MG63 (cell line): ENCODE measurements at places on chromosomes 6 and 20.

GRCh38 chr6:155235087-155235486 is 28.7 kb upstream of the CLDN20 start:
- no peak for DNase-seq

DNA sequence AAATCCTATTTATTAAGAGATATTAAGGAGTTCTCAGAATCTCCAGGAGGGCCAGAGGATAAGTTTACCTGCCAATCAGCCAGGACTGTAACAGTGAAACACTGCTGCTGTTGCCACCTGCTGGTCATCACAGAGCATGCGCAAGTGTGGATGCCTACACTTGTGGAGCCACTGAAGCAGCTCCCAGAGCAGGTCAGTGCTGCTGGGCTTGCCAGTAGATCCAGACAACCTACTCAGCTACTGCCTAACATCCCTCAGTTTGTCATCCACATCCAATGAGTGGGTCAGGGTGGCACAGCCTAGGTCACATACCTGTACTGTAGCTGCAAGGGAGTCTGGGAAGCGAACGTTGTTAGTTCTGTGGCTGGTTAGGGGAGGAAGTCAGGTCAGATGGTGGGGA is 18.3 kb upstream of the NHSL1 start:
- peak; percentile 53 for DNase-seq

DNA sequence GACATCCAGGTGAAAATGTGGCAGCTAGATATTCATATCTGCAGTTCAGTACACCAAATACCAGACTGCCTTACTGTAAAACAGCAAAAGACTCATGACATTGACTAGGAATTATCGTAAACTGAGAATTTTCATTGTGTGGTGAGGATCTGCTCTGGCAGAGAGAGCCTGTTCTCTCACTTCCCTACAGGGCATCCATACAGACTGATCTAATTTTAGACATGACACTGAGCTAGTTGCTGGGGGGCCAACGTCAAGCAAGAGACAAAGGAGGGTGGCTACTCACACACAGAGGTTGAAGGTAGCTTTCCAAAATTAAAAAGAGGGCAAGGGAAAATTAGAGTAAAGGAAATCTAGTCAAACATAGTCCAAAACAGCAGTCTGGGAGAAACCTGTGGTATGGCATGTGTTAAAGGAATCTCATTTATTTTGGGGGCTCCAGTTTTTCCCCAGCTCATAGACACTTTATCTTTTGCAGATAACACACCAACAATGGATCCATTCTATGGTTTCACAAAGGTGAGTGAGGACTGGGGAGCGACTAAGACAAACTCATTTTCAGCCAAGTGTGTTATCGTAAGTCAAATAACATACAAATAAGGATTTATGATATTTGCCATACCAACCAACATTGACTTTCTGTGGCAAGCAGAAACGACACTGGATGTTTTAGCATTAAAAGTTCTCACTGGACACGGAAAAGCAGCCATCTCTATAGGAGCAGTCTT is 36.6 kb upstream of the NHSL1 start:
- no peak for DNase-seq

- no peak for DNase-seq
These were observed 40.6 kb downstream of the NOL7 start for GRCh38 chr6:13655700-13656099.

- peak; percentile 65 for DNase-seq
These were observed 17.9 kb upstream of the PRDM13 start for GRCh38 chr6:99588618-99589289.

DNA sequence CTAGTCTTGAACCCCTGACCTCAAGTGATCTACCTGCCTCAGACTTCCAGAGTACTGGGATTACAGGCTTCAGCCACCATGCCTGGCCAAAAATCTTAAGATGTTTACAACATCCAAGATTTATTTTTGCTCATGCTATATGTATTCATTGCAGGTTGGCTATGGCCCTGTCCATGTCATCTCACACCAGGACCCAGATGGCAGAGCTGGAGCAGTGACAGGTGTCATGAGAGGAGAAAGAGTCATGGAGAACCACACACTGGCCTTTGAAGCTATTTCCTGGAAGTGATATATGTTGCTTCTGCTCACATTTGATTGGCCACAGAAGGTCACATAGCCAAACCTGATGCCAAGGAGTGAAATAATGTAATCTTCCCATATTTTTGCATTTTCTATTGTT is 13.8 kb upstream of the DDR1 start:
- DNase-seq: no peak

DNA sequence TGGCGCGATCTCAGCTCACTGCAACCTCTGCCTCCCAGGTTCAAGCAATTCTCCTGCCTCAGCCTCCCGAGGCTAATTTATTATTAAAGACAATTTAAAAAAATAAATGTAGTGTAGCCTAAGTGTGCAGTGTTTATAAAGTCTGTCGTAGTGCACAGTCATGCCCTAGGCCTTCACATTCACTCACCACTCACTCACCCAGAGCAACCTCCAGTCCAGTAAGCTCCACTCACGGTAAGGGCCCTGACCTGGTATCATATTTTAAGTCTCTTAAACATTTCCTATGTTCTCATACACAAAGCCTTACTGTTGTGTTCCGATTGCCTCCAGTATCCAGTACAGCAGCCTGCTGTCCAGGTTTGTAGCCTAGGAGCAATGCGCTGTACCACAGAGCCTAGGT is 168.2 kb upstream of the FOXQ1 start:
- peak; percentile 24 for DNase-seq

DNA sequence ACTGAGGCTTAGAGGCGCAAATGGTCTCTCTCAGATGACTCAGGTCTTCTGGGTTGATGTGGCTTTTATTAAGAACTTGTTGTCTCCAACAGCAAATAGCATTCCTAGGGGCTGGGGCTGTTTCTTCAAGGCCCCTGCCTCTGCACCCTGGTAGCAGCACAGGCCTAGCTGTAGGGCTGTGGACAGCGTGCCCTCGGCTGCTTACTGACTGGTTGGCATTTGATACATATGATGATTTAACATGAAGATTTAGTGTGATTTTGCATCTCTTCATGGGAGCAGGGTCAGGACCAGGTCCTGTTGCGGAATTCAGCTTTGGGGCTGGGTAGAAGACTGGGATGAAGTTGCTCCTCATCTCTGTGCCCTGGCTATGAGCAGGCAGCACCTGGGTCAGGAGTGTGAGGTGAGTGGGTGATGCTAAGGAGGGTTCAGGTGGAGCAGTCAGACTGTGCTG is 24.3 kb upstream of the IER3 start:
- DNase-seq: no peak

DNA sequence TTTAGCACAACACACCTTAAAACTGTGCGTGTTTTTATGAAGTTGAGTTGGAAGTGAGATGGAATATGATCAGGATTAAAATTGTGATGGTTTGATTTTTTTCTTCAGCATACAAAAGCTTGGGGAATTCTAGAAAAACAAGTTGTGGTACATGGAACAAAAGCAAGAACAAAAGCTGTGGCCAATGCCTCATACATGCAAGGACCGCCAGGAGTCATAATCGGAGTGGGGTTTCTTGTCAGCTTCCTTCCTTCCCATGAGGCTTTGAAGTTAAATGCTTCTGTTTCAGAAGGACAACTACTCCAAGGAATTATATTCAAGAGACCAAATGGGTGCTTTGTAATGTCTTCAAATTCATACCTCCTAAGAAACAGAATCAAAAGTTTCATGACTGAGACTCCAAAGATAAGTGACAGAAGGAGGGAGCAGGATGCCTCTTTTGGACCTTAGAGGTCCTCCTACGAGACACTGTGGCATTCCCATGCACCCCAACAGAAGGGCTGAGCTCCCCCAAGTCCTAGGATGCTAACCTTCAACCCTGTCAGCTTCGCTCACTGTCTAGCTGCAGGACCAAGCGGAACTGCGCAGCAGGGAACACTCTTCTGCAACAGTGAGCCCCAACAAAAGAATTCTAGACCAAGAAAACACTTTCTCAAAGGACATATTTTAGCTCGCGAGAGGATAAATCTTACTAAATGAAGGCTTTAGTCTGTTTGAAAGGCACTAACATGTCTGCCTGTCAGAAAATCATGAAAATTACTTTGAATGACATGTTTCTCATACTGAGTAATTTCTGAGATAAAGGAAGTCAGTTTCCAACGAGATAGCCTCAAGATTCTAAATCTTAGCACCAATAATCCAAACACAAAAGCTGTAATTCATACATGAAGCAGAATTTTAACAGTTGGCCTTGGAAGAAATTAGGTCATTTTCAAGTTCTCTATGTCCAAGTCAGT is 108.5 kb upstream of the NHSL1 start:
- no peak for DNase-seq

DNA sequence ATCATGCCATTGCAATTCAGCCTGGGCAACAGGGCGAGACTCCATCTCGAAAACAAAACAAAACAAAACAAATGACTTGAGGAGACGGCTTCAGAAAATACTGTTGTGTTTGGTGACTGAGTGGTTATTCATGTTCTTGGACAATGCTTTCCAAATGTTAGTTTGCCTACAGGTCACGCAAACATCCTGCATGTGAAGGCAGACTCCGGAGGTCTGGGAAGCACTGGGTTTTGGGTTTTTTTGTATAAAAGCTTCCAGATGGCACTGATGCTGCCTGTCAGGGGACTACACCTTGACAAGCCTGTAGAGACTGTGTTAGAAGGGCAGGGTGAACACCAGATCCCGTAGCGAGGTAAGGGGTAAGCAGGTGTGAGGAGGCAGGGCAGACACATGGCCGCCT is 81.7 kb downstream of the THBS2 start:
- DNase-seq: peak; percentile 74

GRCh38 chr20:33689973-33690372 is 3.8 kb upstream of the E2F1 start:
- peak; percentile 42 for DNase-seq

- DNase-seq: no peak
These were observed 121.9 kb downstream of the CFAP61 start for GRCh38 chr20:20174089-20174835.

DNA sequence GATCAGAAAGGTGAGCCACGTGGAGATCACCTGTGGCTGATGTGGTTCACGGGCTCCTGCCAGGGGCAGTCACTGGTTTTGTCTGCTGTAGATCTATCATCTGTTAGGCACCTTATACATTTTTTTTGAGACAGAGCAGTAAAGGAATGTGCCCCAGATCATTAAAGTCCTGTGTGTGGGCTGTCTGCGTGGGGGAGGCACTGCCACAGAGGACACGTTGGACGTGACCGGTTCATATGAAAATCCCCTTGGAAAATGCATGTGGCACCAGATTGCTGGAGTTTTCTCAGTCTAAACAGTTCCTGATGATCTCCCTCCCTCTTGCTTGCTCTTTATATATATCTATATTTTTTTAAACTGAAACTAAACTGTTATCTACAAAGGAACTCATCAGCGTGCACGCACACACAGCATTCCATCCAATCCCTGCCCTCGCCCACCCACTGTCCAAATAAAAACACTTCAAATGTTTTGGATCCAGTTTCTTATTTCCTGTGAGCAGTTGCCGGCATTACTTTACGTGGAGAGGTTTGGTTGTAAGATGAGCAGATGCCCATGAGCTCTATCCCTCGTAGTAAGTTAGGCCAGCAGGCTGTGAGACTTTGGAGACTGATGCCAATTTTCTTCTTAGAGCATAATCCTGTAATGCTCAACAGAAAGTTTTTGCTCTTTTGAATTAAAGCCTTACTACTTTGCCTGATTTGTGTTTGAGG is 161.6 kb upstream of the EXOC2 start:
- peak; percentile 23 for DNase-seq

- peak; percentile 59 for DNase-seq
These were observed 11.4 kb downstream of the TJAP1 start for GRCh38 chr6:43488667-43489276.

- DNase-seq: no peak
These were observed 154.3 kb upstream of the SNX9 start for GRCh38 chr6:157668713-157669112.

DNA sequence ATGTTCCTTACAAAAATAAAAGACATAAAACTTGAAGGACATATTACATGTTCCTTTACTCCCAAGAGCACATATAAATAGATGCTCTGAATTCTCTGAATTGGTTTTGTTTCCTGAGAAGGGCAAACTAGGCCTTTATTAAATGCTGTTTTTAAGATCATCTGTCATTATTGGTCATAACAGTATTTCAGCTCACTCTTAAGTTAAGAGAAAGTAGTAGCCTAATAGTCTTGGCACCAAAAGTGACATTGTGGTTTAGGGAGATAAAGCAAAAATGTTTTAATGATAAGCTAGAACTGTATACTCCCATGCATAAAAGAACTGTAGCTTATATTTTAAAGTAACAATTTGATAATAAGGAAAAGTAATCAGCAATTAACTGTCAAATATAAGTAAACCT is 361.1 kb upstream of the PTCHD4 start:
- DNase-seq: no peak

DNA sequence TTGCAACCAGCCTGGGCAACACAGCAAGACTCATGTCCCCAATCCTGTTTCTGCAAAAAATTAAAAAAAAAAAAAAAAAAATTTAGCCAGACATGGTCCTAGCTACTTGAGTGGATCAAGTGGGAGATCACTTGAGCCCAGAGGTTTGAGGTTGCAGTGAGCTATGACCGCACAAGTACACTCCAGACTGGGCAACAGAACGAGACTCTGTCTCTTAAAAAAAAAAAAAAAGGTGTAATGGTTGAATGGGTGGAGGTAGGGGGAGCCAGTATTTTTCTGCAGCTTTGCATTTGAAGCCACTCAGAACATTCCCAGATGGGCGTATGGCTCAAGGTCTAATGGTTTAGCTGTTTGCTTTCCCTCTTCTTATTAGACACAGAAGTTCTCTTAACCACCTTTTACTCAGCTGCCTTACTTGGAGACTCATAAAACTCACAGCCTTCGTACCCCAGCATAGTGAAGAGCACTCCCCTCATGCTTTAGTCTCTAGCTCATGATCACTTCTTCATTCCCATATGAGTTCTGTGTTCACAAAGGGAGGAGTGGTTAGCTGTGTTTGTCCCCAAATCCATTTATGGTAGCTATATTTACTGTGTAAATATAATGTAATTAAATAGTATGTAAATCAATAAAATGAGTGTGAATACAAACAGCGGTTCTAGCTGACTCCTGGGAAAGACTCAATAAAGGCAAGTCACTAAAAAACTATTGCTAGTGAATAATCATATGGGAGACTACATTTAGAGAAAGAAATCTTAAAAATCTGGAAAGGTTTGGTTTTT is 9.0 kb downstream of the FKBP1A start:
- DNase-seq: no peak

DNA sequence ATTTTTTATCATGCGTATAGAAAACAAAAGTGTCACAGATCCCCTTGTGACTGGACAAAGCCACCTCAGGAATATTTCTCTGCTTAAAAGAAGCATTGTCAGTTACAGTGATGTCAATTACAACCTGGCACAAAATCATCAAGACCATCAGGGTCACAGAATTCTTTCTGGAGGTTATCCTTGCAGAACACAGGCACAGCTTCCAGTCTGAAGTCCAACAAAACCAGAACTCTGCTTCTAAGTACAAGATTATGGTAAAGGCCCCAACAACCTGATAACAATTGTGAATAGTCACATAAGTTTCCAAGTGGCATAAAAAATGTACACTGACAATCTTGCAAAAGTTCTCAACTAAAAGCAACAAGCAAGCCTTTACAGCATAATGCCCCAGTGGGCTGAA is 21.0 kb downstream of the PLAGL2 start:
- no peak for DNase-seq
